M059J (cell line): ENCODE measurements at places on chromosomes 11 and 22. TPM values are rescaled to one million over a fixed set of nuclear protein-coding genes. Genes with fewer than 3 reads are reported as not detected.

PRG2 gene
- 0.17 TPM in 1 of 2 replicates, not detected in the other for total RNA-seq

CTSF gene
- total RNA-seq: 22.9 and 28.4 TPM in 2 replicates

MSANTD2 gene
- 10.8 and 14.1 TPM in 2 replicates for total RNA-seq

HIPK3 gene
- 32.4 and 39.8 TPM in 2 replicates for total RNA-seq

MEI1 gene
- total RNA-seq: 0.30 TPM in 1 of 2 replicates, not detected in the other

EHF gene
- 0.25 and 0.81 TPM in 2 replicates for total RNA-seq

TREH gene
- total RNA-seq: not detected in 2 replicates

DGCR6L gene
- total RNA-seq: 52.1 and 52.2 TPM in 2 replicates

CADM1 gene
- 65.0 and 71.9 TPM in 2 replicates for total RNA-seq

GRCh38 chr11:72668629-72669347, 5.4 kb downstream of the PDE2A start:
- no peak for DNase-seq

- DNase-seq: no peak
Observed at GRCh38 chr11:128493570-128493965, 93.8 kb downstream of the ETS1 start.

- peak; percentile 14 for DNase-seq
Observed at GRCh38 chr11:133821776-133822175, 23.5 kb downstream of the SPATA19 start.

- no peak for DNase-seq
Observed at GRCh38 chr11:80466570-80466969, 1025.7 kb upstream of the TENM4 start.

- peak; percentile 88 for DNase-seq
Observed at GRCh38 chr11:86160541-86161149, 83.9 kb upstream of the EED start.

DNA sequence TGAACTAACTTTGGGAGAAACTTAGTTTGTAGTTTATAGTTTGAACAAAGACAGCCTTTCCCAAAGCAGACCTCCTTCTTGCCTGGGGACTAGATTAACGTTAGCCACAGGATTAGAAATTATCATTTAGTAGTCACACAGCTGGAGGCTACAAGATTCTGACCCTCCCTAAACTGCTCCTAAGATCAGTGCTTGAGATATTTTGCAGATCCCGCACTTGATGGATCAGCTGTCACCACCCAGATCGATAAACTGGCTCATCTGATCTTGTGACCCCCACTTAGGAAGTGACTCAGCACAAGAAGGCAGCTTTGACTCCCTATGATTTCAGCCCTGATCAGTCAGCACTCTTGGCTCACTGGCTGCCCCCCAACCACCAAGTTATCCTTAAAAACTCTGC, 1.6 kb downstream of the SLC22A24 start:
- DNase-seq: no peak

- DNase-seq: peak; percentile 26
Observed at GRCh38 chr11:63961608-63962412, 12.6 kb upstream of the COX8A start.

GRCh38 chr11:114233755-114234154, 62.4 kb upstream of the NNMT start:
- DNase-seq: no peak

DNA sequence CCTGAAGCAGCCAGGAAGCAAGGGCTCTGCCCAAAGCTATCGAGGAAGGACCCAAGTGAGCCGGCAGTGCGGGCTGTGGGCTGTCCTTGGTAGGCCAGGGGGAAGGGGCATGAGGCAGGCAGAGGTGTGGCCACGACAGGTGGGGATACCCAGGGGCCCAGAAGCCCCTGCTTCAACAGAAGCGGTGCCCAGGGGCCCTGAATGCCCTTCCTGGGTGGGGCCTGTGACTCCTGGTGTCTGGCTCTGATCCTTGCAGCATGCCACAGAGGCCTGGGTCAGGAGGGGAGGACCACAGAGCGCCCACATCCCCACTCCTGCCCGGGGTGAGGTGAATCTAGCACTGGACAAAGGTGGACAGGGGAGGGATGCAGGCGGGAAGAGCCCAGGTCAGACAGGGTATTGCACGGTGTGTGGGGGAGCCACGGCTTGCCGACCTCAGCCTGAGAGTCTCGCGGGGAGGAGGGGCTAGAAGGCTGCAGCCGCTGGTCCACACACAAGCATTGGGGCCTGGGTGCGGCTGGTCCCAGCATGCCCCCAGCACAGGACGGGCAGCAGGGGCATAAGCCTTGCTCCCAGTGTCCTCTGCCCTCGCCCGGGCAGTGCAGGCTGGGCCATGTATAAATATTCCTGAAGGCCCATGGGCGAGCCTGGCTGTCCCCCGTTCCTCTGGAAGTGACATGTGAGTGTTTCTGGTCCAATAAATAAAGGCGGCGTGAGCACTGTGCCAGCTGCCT, 19.0 kb downstream of the MAFF start:
- DNase-seq: no peak

DNA sequence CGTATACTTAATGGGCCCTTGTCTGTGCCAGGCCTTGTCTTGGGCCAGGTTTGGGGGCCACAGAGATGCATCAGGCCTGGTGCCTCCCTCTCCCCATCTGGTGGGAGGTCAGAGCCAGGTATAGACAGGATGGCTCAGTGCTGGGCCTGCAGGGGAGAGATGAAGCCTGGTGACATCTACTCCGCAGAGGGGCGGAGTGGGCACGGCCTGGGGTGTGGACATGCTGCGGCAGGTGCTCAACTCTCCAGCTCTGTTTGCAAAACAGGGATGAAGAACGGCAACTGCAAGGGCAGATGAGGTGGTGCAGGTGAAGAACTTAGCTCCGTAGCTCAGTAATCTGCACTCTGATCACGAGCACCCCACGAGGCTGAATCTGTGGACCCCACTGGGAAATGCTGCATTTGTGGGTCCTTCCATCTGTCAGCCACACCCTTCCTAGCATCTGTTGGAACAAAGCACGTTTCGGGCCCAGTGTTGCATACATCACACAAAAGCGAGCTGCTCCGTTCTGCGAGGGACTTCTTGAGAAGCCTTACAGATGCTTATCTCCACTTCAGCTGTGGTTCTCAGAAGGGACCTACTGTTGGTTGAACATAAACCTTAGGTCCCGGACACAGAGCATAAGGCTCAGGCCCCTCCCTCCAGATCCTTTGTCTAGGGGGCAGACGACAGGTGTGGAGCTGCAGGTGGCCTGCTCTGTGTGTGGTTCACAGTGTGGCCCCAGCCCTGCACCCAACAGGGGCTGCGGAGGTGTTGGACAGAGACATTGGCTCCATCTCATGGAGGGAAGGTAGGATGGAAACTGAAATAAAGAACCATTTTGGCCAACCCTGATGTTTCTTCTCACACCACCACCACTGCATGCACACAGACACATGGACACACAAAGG, 78.3 kb downstream of the LRRC32 start:
- DNase-seq: no peak
